ENCODE measurements at places on chromosomes 11 and 22.

- ATAC-seq, result no peak
Measured at GRCh38 chr11:7643314-7643713, 30.0 kb downstream of the CYB5R2 start.

DNA sequence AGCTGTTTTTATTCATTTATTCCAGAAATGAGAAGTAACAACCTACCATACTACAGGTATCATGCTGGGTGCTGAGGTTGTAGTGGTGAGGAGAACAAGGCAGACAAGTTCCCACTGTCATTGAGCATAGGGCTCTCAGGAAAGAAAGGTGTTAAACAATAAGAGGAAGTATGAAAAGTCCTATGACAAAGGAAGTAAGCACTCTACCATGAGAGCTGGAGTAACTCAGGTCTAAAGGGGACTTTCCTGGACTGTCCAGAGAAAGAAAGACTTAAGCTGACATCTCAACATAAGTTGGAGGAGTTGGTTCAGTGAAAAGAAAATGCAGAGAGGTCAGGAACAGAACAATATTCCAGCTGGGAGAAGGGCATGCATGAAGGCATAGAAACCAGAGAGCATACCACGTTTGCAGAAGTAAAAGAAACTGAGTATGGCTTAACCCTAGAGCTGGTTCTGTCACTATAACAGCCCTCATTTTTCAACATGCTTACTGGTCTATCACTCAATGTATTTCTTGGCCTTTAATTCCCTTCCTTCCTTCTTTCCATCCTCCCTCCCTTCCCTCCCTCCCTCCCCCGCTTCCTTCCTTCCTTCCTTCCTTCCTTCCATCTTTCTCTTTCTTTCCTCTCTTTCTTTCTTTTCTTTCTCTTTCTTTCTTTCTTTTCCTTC, 137.8 kb upstream of the BDNF start:
- ATAC-seq, result no peak

DNA sequence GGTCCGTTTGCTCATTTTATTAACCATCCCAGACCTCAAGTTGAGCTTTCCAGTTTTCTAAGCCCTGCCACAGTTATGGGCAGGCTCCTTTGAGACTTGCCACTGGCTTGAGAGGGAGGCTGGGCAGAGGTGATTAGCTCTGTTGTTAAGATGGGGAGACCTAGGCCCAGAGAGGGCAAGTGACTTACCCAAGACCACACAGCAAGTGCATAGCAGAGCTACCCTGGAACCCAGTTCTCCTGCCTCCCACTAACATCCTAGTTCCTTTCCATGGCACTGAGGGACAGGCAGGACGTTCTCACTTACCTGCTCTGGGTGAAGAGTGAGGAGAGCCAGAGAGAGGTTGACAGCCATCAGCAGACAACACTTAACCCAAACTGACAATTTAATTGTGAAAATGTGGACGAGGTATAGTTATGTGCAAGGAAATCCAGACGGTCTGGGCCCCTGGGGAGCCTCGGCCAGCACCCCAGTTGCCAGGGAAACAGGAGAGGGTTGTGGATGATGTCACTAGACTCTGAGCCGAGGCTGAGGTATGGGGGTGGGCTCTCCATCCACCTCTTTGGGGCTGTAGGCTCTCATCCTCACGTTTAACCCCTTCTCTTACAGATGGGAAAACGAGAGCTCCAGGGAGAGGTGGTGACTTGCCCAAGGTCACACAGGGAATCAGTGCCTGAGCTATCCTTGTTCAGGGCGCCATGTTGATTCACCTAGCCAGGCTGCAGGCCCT, 12.3 kb upstream of the WNT11 start:
- ATAC-seq, result no peak

GRCh38 chr11:134237557-134237922, 13.1 kb downstream of the VPS26B start:
- ATAC-seq, result peak; percentile 73

DNA sequence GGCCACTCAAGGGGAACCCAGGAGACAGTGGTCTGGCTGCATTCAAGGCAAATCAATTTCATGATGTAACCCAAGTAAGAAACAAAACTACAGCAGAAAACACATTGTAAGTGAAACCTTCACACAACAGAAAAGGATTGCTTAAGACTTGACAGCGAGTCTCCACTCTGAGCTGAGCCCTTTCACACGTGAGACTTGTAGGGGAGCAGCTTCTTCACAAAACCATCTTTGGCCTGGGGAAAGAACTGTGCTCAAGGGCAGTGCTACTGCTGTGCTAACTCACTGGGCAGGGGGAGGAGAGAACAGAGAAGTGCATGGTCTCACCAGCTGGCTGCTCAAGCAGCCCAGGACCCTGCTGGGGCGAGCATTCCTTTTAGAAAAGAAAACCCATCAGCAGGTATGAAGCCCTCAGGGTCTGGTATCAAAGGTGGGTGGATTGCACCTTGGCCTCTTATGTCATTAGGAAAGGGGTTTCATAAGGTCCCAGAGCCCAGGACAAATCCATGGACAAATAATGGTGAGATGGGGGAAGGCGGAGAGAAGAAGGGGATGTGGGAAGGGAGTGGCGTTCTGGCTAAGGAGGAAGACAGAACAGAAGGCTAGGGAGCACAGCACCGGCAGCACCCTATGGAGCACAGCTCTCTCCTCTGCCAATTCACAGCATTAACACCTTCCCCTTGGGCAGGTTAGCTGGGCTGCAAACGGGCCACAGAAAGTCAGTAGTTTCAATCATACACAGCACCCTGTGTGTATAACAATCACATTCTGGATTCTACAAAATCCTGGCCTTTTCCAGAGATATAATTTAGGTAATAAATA, 20.6 kb upstream of the RAPSN start:
- ATAC-seq, result no peak

Measured in SK-N-SH treated with all-trans-retinoic acid at 6 μM for 48 hours (cell line).